ENCODE measurements at places on chromosomes 1 and 21. TPM values are rescaled to one million over a fixed set of nuclear protein-coding genes. Genes with fewer than 3 reads are reported as not detected.

NPHS2 gene
- total RNA-seq: not detected

- DNase-seq: no peak
Measured at GRCh38 chr1:11518791-11519628, 40.1 kb downstream of the DISP3 start.

- no peak for DNase-seq
Measured at GRCh38 chr1:164773102-164773501, 214.1 kb downstream of the PBX1 start.

DNA sequence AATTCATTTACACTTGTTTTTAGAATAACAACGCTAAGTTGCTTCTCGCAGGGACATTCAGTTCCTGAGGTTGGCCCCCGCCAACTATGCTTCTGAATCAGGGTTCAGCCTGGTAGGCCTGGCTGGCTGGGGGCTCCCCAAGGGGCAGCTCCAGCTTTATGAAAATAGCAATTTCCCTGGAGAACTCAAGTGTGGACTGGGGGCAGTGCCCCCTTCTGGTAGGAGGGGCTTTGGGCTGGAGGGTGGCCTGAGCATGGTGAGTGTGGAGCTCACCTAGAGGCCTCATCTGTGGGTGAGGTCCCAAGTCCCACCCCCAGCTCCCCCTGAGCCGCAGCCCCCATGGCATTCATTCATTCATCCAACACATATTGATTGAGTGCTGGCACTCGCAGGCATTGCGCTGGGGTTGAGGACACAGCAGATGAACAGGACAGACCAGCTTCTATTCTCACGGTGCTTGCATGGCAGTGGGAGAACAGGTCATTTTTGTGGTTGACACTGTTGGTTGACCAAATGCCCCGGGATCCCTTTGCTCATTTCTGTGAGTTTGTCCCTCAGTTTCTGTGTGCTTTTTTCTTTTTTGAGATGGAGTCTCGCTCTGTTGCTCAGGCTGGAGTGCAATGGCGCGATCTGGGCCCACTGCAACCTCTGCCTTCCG, 79.2 kb downstream of the UBIAD1 start:
- DNase-seq: no peak

GRCh38 chr1:107142140-107142542, 1.3 kb downstream of the NTNG1 start:
- no peak for DNase-seq

CDA gene
- 2.0 TPM for total RNA-seq

GRCh38 chr21:41481191-41481590, 26.8 kb downstream of the TMPRSS2 start:
- DNase-seq: no peak

DNA sequence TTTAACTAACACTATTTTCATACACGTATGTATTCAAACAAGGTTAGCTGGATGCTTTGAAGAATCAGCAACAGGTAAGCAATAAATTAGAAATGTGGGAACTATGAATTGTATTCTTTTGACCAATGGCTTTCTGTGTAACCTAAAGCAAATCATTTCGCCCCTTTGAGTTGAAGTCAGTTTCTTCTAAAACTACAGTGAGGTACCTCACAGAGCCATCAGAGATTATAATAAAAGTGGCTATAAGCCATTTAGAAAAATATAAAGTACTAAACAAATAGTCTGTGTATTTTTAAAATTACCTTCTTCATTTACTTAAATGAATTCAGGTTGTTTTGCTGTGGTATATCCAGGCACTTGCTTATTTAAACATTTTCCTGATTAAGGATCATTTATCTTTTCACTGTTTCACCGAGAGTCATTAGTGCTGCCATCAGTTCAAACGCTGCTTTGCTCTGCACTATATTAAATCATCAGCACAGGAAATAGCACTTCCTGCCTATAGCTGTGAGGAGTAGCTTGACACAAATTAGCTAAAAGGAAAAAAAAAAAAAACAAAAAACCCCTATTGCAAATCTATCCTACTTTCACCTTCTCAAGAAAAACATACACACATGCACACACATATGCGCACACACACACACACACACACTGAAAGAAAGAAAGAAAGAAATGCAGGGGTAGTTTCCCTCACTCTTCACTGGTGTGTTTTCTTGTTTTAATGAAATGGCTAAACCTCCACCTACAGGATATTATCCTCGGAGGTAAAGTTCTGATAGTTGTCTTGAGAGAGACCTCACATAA, 39.8 kb upstream of the C1orf105 start:
- DNase-seq: no peak

DNA sequence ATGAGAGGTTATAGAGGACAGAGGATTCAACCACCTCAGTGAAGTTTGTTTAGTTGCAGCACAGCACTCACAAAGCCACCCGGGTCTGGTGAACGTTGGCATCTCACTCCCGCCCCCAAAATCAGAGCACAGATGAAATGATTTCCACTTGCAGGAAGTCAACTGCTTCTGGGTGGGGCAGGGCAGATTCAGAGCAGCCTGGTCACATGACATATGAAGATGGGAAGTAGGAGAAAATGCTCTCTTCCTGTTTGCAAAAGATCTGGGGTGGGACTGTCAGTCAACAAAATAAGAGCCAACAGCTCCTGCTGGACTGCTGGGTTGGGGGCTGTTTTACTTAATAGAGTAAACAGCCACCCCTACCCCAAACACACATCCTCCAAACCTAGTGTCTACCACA, 43.2 kb downstream of the LRRC71 start:
- no peak for DNase-seq

PTPRF gene
- 1.9 TPM for total RNA-seq

GRCh38 chr1:69551476-69552324, 16.0 kb upstream of the LRRC7 start:
- DNase-seq: no peak

PADI3 gene
- 0.09 TPM for total RNA-seq

DNA sequence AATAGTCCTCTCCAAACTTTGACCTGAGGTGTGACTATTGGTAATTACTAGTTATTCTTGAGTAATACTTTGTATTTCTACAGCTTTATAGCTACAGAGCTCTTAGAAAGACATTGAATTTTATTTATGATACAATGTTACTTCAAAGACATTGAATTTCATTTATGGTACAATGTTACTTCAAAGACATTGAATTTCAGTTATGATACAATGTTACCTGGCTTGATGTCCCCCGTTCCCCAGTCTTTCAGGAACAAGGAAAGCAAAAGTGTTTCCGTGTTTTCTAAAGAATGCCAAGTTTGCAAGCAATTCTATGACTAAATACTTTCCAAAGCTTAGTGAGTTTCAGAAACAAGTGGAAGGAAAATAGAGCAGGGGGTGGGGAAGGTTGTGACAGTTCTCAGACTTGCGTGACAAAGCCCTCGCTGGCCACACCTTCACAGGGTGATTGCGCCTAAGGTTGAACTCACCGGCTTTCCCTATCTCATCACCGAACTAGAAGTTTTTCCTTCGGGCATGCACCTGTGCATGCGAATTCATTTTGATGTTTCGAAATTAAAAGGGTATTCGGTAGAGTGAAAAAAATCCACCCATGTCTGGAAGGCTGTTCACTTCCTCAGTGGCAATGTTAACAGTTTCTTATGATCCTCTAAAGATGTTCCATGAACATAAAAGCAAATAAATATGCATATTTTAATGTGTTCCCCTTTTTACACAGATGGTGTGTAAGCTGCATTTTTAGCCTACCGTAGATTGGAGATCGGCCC, 909 bp upstream of the PAXBP1 start:
- peak; percentile 60 for DNase-seq

DNA sequence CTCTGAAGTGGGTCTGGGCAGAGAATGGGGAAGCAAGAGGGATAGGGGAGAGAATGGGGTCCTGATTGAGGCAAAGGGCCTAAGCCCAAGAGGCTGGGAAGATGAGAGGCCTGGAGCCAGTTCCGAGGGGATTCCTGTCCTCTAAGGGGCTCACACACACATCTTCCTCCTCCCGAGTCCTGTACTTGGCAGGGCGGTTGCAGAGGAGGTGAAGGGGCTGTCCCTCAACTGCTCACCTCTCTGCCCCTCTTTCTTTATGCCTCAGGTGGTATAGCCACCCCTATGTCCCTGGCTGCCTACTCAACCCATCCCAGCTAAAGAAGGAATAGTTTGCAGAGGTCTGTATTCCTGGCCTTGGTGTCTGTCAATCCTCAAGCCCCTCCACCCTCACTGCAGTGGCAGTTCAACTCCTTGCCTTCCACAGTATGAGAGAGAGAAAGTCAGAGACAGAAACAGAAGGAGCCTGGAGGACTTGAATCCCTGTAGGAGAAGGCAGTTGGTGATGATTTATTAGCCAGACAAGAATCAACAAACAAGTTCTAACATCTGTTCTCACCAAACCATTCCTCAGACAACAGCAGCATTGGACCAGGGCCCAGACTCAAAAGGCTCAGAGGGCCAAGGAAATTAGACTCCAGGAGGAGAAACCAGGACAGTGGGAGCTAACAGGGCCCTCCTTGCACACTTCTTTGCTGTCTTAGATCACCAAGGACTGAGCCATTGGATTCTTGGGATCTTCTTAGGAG, 10.7 kb downstream of the SH2D2A start:
- DNase-seq: peak; percentile 57

DNA sequence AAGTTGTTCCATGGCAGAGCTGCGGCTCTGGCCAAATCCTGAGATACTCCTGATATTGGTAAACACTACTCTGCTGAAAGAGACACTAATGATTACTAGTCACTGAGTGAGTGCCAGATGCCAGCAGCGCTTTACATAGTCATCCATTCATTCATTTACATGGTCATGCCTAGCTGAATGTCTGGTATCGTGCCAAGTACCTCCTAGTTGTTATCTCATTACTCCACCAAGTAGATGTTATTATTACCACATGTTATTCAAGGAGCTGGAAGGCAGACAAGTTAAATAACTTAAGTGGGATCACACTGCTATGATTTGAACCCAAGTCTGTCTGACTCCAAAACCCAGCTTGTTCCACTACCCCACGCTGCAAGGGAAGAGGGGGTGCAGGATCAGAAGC, 4.7 kb downstream of the OLFML2B start:
- DNase-seq: no peak

DNA sequence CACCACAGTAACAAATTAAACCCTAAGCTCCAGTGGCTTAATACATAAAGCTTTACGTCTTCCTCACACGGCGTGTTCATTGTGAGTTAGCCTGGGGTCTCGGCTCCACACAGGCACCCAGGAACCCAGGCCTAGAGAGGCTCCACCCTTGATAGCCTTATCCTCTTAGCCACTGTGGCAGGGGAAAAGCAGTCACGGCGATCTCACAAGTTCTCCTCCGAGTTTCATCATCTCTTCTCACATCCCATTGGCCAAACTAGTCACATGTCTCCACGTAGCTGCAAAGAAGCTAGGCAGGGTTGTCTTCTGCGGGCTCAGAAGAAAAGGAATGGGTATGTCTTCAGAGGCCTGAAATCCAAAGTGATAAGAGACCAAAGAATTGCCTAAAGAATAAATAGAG, 122.3 kb upstream of the GRIK3 start:
- DNase-seq: no peak

IVL gene
- not detected for total RNA-seq

GRCh38 chr1:53956308-53957168, 10.4 kb downstream of the LRRC42 start:
- DNase-seq: no peak

- DNase-seq: no peak
Measured at GRCh38 chr1:246949956-246950355, 18.2 kb upstream of the AHCTF1 start.

DNA sequence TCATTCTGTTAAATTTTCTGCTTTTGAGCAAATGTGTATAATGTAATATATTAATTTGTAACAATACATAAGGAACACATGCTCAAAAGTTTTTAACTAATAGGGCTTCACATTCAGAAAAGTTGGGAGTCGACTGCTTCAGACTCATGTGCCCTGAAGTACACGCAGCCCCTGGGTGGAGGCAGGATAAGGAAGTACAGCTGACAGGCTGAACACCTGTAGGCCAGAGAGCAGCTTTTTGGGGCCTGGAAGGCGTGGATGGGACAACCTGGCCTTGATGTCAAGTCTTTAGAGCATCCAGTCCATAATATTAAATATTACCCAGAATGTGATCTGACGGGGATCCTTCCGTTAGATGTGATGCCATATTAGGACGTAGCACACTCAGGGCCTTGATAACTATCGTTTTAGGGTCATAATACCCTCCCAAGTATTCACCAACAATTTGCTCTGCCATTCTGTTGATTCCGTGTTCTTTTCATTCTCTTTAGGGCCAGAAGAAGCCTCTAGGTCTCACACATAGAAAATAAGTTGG, 485.2 kb downstream of the SIPA1L2 start:
- no peak for DNase-seq

- DNase-seq: no peak
Measured at GRCh38 chr1:198969981-198970380, 331.1 kb downstream of the PTPRC start.

SH3BGR gene
- total RNA-seq: 167 TPM

- DNase-seq: no peak
Measured at GRCh38 chr1:37994886-37995566, 5.2 kb upstream of the SF3A3 start.

GRCh38 chr1:29674627-29675326, 438.5 kb downstream of the PTPRU start:
- DNase-seq: no peak

FCRLB gene
- total RNA-seq: 0.14 TPM

- peak; percentile 77 for DNase-seq
Measured at GRCh38 chr21:36499578-36500471, 19.9 kb upstream of the CLDN14 start.

- DNase-seq: no peak
Measured at GRCh38 chr21:46459024-46459355, 299 bp downstream of the DIP2A start.

DNA sequence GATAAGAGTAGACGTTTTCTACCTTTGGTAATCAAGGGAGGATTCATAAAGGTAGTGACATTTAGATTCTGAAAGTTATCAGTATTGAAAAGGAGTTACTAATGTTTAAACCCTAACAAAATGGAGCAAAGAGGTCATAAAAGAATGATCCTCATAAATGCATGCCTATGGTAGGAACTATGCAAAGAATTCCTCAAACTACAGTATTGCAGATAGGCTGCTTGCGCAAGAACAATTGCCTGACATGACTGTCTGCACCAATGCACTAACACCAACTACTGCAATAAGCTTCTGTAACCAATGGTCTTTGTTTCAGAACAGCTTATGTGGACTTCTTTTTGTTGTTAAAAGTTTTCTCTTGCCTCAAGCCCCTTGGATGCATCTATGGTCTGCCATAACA, 597.3 kb upstream of the ADGRL4 start:
- no peak for DNase-seq

HSPB7 gene
- total RNA-seq: 3,738 TPM

DNA sequence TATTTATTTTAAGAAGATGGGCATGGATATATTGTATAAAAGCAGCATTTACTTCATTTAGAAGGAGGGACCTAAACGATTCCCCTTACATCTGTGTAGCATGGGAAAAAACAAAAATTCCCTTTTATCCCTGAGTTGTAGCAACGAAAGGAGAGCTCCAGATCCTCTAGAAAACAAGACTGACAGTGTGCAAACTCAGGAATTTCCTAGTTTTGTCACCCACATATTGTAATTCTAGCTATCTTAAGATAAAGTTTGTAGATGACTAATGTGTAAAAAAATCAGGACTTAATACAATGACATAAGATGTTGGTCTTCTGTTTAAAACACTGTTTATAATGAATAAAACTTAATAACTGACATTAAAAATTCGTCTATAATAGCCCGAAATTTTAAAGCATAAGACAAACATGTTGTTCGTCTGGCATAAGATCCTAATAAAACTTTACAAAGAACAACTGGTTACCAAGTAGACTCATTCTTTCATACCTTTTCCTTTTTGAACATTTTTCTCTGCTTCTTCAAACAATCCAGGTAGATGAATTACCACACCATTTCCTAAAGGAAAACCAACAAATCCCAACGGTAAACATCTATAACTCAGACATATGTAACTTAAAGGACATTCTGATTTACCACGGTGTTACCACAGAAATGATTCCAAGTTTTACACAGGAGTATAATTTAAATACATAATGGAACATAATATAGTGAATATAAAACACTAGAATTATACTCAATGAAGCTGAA, 15.2 kb downstream of the ADSS2 start:
- no peak for DNase-seq

Measured in psoas muscle (tissue), 8 donors.